ENCODE measurements at places on chromosomes 5 and 9. TPM values are rescaled to one million over a fixed set of nuclear protein-coding genes. Genes with fewer than 3 reads are reported as not detected.

Gene CTNNAL1
- total RNA-seq, result 23.2 TPM

Gene GPR150
- 0.50 TPM for total RNA-seq

Gene RGS3
- total RNA-seq, result 57.7 TPM

Gene SLC31A2
- 5.1 TPM for total RNA-seq

Gene CDC14B
- total RNA-seq, result 2.8 TPM

Gene PAEP
- total RNA-seq, result not detected

Gene CENPH
- total RNA-seq, result 80.7 TPM

Gene DRD1
- not detected for total RNA-seq

Gene PKD2L2
- total RNA-seq, result not detected

Gene CMBL
- total RNA-seq, result 1.3 TPM

Gene SPATA31C1
- total RNA-seq, result not detected

Gene KCNV2
- not detected for total RNA-seq

Gene IL4
- total RNA-seq, result 6.4 TPM

Gene AMACR
- total RNA-seq, result 11.5 TPM

Gene CENPK
- total RNA-seq, result 87.5 TPM

Gene COL15A1
- 0.14 TPM for total RNA-seq

Gene ARL10
- total RNA-seq, result 12.2 TPM

Gene LHX6
- not detected for total RNA-seq

Gene TAF1L
- total RNA-seq, result not detected

All from activated CD4-positive, alpha-beta memory T cell treated with anti-CD3 and anti-CD28 coated beads for 36 hours (primary cell).